OCI-LY7 (cell line): ENCODE measurements at places on chromosomes 7 and 10. TPM values are rescaled to one million over a fixed set of nuclear protein-coding genes. Genes with fewer than 3 reads are reported as not detected.
A peak's percentile ranks its signal among the peaks of the same experiment; 100 is the strongest.

Gene COPG2
- 32.2 and 39.5 TPM in 2 replicates for total RNA-seq

GRCh38 chr7:1330801-1331425 lies 98.2 kb downstream of the UNCX start:
- no peak for DNase-seq

Gene ACTL6B
- total RNA-seq, result not detected in 2 replicates

Gene CHST15
- total RNA-seq, result 14.7 and 19.2 TPM in 2 replicates

Gene IFIT1B
- total RNA-seq, result not detected in 2 replicates

GRCh38 chr7:55651057-55651456 lies 78.8 kb upstream of the VOPP1 start:
- no peak for DNase-seq

Gene NRCAM
- not detected in 2 replicates for total RNA-seq

Gene PIK3AP1
- 111 and 140 TPM in 2 replicates for total RNA-seq

GRCh38 chr10:84008878-84009277 lies 130.4 kb upstream of the GHITM start:
- peak; percentile 46 for DNase-seq

DNA sequence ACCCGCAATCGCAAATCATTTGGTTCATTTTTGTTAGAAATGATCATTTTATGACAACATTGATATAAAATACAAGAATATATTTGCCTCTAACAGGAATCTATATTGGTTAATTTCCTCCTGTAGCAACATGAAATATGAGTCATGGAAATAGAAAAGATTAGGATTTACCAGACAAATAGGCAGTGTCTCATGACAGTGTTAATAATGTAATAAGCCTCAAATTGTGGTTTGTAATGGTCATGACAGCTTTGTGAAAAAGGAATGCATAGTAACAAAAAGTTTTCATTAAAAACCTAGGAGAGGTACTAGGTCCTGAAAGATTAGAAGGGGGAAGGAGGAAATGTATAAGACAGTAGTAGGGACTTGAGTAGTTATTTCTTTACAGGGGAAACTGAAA lies 7.9 kb upstream of the SLK start:
- no peak for DNase-seq

Gene ANKRD30A
- total RNA-seq, result not detected in 2 replicates

Gene TSPAN33
- total RNA-seq, result 37.8 and 44.8 TPM in 2 replicates

Gene NEBL
- total RNA-seq, result 1.1 and 1.3 TPM in 2 replicates

- DNase-seq, result no peak
Measured at GRCh38 chr7:24660546-24660945, 87.3 kb downstream of the PALS2 start.

- no peak for DNase-seq
Measured at GRCh38 chr7:132061937-132062336, 505.5 kb upstream of the PODXL start.

DNA sequence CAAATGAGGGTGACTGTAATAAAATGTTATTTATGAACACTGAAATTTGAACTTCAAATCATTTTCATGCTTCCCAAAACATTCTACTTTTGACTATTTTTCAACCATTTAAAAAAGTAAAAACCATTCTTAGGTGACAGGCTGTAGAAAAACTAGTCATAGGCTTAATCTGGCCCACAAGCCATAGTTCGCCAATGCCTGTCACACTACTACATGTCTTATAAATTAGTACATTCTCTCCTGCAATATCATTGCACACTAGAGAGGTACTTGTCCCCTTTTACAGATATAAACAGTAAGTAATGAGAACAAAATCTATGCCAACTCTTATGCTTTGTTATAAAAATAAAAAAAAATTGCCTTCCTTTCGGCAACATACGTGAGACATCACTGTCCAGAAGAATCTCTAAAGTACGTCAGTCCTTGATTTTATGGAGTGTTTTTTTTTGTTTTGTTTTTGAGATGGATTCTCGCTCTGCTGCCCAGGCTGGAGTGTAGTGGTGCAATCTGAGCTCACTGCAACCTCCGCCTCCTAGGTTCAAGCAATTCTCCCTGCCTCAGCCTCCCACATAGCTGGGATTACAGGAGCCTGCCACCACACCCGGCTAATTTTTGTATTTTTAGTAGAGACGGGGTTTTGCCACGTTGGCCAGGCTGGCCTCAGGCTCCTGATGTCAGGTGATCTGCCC lies 23.2 kb downstream of the UPF2 start:
- no peak for DNase-seq

DNA sequence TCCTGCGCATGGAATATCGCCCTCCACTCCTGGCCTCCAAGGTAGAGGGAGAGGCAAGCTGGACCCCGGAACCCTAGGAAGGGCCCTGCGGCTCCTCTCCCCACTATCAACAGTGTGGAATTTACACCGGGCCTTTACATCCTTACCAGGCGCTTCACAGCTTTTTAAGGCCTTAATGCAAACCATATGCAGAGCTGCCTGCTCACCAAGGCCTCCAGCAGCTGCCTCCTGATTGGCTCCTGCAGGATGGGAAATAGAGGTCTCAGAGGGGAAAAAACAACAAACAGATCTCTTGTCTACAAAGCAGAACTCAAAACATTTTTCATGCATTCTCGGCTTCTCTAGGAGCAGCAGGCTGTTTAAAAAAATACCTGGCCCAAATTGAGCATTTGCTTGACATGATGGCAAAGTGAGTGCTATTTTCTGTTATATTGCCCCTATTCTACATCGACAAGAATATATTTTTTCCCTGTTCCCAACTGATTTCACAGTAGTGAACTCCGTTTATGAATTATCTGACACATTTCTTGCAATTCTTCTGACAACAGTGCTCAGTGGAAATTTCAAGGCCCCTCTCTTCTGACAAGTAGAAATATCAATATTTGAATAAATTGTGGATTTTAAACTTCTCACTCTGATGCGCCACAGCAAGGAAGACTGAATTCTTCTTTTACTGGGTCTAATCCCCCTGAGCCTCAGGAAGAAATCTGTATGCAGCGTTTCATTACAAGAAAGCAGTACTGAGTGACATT lies 51.7 kb downstream of the EBF3 start:
- DNase-seq, result no peak

Gene SLC26A5
- total RNA-seq, result not detected in 2 replicates

GRCh38 chr7:121574109-121574508 lies 178.0 kb upstream of the FAM3C start:
- DNase-seq, result no peak

DNA sequence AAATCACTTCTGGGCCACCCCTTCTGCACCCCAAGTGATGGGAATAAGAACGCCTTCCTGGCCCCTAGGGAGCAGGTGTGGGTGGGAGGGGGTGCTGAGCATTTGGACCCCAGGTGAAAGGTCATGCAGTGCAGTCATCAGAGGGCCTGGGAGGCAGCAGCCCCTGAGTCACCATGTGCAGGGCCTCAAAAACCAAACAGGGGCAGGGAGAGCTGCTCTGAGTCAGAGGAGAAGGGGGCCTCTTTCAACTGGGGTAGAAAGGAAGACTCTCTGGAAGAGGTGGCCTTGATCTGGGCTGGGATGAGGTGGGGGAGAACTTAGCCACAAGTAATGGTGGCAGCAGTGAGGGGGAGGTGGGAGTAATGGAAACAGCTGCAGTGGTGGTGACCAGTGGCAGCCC lies 164.3 kb downstream of the BUB3 start:
- DNase-seq, result no peak

DNA sequence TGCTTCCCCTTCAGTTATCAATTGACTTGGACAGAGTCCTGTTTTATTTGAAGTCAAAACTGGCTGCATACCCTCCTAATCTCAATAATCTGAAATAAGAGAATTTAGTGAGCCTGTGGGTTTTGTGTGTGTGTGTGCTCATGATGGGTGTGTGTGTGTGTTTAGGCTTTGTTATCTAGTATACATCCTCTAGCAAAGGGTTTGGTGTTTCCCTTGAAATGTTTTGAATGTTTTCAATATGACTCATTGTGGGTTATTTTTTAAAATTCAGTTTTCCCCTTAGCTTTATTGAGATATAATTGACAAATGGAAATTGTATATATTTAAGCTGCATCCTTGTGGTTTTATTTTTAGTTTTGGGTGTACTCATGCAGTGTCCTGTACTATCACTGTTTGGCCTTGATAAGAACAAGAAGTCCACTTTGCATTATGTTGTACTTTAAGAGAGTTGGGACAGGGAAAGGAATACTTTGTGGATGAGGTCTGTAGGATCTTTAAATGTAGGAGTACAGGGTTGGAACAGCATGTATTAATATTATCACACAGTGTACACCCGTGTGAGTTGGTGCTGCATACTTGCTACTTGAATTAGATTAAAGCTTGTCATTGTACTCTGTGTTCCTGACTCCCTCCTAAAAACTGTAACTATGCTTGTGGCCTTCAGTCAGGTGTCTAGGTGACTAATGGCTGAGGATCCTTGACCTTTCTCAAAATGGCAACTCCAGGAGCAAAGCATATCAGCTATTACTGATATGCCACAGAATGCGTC lies 58.3 kb downstream of the VCL start:
- DNase-seq, result no peak

- no peak for DNase-seq
Measured at GRCh38 chr7:149050941-149051340, 22.6 kb upstream of the PDIA4 start.

GRCh38 chr7:30671793-30672465 lies 10.3 kb downstream of the CRHR2 start:
- DNase-seq, result peak; percentile 33

- no peak for DNase-seq
Measured at GRCh38 chr10:17231788-17232187, 3.7 kb downstream of the VIM start.

DNA sequence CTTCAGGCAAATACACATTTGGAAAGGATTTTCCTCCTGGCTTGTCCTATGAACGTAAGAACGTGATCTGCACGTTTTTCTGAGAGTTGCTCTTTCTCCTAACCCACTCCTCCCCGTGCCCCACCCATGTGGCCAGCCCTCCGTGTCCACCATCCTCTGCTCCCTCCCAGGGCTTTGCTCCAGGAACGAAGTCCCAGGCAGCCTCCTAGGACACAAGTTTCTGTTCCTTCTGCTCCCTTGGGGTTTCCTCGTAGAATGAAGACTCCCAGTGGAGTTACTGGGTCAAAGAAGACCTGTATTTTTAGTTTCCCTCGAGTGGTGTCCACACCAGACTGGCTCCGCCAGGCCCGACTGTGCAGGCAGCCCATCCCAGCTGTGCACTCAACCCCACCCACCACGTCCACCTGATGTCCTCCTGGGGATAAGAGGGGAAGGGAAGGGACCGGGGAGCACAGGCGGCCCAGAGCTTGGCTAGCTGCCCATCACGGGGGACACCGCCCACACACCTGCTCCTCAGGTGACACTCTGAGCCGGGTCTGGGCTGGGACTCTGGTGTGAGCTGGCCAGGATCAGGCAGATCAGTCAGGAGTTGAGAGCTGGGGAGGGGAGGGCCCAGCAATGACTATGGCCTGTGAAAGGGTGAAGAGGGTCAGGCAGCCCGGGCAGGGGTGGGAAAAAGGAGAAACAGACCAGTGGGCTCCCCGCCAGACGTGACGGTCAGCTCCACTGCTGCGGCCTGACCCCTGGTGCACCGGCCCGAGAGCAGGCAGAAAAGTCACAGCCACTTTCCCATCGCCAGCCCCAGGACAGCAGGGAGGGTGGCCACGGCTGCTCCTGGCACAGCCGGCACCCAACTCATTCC lies 54.3 kb upstream of the PPP2R2D start:
- DNase-seq, result no peak

Gene RAB19
- not detected in 2 replicates for total RNA-seq

- no peak for DNase-seq
Measured at GRCh38 chr7:31788445-31788844, 101.4 kb downstream of the PPP1R17 start.

Gene TRPV6
- total RNA-seq, result not detected in 2 replicates

- no peak for DNase-seq
Measured at GRCh38 chr10:34001087-34001580, 666.7 kb upstream of the NRP1 start.

- no peak for DNase-seq
Measured at GRCh38 chr7:14999331-14999730, 96.8 kb upstream of the DGKB start.

Gene PGAM2
- 0.80 and 1.1 TPM in 2 replicates for total RNA-seq

Gene PAPOLB
- total RNA-seq, result 0.07 TPM in 1 of 2 replicates, not detected in the other

DNA sequence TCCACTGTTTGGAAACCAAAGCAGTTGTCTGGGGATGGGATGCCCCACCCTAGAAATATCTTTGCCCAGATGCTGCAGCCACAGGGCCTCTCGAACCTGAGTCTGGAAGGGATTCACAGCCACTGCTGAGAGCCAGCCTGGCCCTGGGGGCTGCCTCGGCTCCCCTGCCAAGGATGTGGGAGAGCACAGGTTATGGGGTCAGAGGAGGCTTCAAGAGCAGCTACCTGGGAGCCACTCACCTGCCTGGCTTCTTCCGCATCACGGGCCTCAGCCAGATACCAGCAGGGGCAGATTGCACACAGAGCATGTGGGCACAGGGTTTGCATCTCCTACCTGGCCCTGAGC lies 5.4 kb upstream of the PWWP2B start:
- DNase-seq, result no peak

Gene DNAH11
- total RNA-seq, result not detected in 2 replicates

Gene ENTPD7
- total RNA-seq, result 5.6 and 7.6 TPM in 2 replicates

GRCh38 chr10:108471420-108471819 lies 1306.9 kb upstream of the SORCS1 start:
- no peak for DNase-seq

Gene GSTK1
- 41.6 and 44.5 TPM in 2 replicates for total RNA-seq

- DNase-seq, result no peak
Measured at GRCh38 chr10:24854256-24854655, 98.2 kb downstream of the PRTFDC1 start.

DNA sequence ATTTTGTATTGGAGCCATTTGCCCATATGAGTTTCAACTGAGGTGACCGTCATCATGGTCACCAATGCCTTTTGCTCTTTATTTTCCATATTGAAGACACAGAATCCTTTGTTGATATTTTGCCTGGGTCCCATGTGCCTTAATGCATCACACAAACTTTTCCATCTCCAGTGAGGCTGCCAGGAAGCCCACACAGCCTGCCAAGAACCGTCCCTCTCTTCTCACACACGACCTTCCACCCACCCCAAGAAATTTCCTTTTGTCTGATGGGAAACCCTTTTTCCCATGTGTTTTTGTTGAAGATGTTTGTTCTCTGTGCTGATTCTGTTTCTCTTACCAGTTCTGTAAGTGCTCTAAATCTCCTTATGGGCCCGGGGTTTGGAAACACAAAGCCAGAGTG lies 168.9 kb downstream of the CSTF2T start:
- no peak for DNase-seq

DNA sequence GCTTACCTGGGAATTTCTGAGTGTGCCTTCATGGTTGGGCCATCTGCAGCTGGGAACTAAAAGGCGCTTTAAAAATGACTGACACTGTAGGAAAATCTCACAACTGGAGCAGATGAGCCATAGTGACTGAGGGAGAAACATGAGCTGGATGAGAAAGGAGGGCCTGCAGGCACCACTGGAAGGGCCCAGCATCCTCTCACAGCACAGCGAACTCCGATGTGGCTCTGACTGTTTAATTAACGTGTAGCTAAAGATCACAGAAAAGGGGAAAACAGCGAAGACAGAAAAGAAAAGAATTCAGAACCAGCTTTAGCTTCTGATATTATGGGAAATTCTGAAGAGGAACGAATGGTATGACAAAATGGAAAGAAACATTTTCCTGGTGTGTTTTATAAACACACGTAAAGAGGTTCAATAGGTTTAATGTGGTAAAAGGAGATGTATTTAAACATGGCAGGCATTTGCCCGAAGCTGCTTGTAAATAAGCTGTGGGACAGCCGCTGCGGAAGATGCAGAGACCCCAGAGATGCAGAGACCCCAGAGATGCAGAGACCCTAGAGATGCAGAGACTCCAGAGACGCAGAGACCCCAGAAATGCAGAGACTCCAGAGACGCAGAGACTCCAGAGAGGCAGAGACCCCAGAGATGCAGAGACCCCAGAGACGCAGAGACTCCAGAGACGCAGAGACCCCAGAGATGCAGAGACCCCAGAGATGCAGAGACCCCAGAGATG lies 534.3 kb downstream of the PTPRN2 start:
- DNase-seq, result no peak

- DNase-seq, result no peak
Measured at GRCh38 chr10:51585742-51586141, 113.7 kb downstream of the CSTF2T start.

Gene PPP1R17
- not detected in 2 replicates for total RNA-seq

Gene KLF14
- not detected in 2 replicates for total RNA-seq
